ENCODE measurements at places on chromosomes 13 and 19. TPM values are rescaled to one million over a fixed set of nuclear protein-coding genes. Genes with fewer than 3 reads are reported as not detected.

- no peak overlapping the region for H3K4me3 ChIP-seq
- no peaks in the 10 kb centered on the region for H3K27me3 ChIP-seq
- no peak for DNase-seq
- H3K4me1 ChIP-seq, result no peaks in the 10 kb centered on the region
Measured at GRCh38 chr13:69389899-69390298, 717.7 kb upstream of the ATXN8OS start.

Gene IGSF23
- total RNA-seq, result not detected

DNA sequence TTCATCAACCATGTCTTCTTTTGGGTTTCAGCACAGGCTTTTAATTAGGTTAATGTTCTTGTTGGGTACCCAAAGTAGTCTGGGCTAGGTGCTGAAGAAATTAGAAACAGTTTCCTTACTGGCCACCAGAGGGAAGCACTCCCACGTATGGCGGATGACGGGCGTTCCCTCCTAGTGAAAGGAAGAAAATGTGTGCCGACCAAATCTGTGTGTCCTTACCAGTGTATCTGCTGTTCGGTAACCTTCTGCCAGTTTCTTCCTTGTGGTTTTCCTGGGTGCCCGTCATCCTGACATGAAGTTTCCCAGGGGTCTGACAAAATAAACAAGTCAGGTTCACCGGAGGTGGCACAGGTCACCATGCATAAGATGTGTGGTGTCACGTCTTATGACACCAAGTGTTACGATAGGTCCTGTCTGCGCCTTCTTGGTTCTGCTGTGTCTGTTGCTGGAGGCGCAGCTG lies 6.0 kb upstream of the WDR88 start:
- DNase-seq, result peak; percentile 40
- H3K27me3 ChIP-seq, result no peaks in the 10 kb centered on the region
- H3K4me1 ChIP-seq, result peaks cover 9% of the 10 kb centered on the region
- H3K36me3 ChIP-seq, result peaks cover 33% of the 10 kb centered on the region
- H3K27ac ChIP-seq, result no peak overlapping the region
- no peak overlapping the region for H3K4me3 ChIP-seq

GRCh38 chr13:36445278-36445677 lies 13.0 kb downstream of the CCNA1 start:
- peaks cover 8% of the 10 kb centered on the region for H3K4me1 ChIP-seq
- H3K27me3 ChIP-seq, result no peaks in the 10 kb centered on the region
- no peak overlapping the region for H3K4me3 ChIP-seq
- H3K36me3 ChIP-seq, result peaks cover 2% of the 10 kb centered on the region

DNA sequence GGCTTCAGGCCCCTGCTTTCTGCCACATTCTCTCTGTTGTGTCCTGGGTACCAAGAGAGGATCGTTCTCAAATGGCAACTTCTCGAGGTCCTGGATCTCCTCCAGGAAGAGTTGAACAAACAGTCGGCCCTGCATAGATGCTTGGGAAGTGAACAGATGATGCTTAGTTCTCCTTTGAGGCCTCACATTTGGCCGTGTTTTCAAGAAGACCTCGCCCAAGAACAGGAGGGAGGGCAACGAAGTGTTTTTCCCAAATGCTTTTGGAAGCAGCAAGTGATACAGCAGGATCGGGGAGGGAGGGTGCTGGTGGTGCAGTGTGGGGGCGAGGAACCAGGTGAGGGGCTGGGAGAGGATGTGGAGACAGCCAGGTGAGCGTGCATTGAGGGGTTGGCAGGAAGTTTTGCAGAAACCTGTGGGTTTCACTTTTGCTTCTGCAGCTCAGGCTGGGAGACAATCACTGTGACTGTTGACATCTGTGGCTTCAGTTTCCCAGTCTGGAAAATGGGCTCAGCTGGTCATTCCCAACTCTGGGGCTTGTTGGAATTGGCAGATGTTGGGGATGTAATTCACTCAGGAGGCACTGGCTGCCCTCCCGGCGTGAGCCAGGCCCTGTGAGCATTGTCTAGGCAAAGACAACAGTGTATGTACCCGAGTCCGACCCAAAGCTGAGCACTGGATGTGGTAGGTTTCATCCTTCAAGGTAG lies 21.6 kb downstream of the MAST3 start:
- peak; percentile 54 for DNase-seq
- peak overlapping the region; percentile 84 for H3K4me3 ChIP-seq
- H3K4me1 ChIP-seq, result peaks cover 28% of the 10 kb centered on the region
- H3K36me3 ChIP-seq, result peaks cover 13% of the 10 kb centered on the region
- peak overlapping the region; percentile 93 for H3K27ac ChIP-seq

DNA sequence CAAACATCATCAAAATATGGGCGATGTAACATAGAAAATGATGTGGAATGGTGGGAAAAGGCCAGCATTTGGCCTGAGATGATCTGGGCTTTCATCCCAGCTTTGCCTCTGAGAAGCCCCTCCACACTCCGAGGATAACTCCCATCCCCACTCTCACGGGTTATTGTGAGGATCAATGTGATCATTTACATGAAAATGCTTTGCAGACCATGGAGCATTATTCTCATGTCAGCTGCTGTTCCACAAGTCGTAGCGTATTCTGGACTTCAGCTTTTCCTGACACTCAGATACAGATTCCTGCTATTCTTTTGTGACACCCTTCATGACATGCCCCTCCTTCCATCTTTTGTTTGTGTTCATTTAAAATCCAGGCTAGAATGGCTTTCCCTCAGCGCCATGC lies 86.5 kb downstream of the NUFIP1 start:
- peaks cover 5% of the 10 kb centered on the region for H3K27me3 ChIP-seq
- H3K4me3 ChIP-seq, result no peak overlapping the region
- no peak for DNase-seq
- H3K27ac ChIP-seq, result no peak overlapping the region

DNA sequence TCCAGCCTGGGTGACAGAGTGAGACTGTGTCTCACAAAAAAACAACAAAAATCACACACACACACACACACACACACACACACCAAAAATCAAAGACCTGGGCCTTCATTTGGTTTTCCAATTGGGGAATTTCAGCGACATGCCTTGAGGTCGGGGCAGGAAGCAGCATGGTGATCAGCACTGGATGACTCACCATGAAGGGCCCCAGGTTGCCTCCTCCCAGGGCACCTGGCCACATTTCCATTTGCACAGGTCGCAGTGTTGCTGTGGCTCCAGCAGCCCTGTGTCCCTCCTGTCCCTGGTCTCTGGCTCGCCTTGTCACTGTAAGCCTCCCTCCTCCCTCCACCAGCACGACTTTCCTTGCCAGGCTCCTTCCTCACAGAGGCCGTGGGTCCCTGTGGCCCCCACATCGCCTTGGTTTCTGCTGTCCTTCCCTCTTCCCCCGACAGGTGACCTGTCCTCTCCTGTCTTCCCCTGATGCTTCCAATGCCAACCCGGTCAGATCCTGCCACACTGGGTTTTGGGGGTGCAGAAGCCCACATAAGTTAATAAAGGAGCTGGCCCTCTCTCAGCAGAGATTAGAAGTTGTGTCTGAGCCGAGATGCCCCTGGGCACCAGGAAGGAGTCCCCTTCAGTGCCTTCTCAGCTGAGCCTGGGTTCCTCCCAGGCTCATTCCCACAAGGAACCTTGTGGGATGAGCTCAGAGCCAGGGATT lies 66.7 kb downstream of the GPR12 start:
- no peak for DNase-seq
- H3K27me3 ChIP-seq, result peaks cover 2% of the 10 kb centered on the region
- H3K4me3 ChIP-seq, result no peak overlapping the region
- peaks cover 6% of the 10 kb centered on the region for H3K4me1 ChIP-seq
- no peaks in the 10 kb centered on the region for H3K36me3 ChIP-seq
- H3K27ac ChIP-seq, result no peak overlapping the region

DNA sequence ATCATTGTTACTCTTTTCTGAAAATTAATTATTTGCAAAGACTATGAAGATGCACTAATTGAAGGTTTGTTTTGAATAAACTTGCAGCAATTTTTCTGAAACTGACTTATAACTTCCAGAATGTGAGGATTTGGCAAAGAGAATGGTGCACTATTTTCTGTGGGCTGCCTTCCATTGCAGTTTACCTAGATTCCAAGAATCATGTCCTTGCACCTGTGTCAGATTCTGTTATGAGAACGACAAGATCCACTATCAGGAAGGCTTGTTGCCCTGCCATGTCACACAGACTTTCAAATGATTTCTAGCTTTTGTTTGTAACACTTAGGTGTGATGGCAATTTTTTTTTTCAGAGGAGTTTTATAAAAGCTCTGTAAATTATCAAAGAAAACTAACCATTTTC lies 5.6 kb upstream of the SLAIN1 start:
- no peak overlapping the region for H3K4me3 ChIP-seq
- no peak overlapping the region for H3K27ac ChIP-seq
- no peak for DNase-seq
- no peaks in the 10 kb centered on the region for H3K36me3 ChIP-seq
- peaks cover 16% of the 10 kb centered on the region for H3K4me1 ChIP-seq

DNA sequence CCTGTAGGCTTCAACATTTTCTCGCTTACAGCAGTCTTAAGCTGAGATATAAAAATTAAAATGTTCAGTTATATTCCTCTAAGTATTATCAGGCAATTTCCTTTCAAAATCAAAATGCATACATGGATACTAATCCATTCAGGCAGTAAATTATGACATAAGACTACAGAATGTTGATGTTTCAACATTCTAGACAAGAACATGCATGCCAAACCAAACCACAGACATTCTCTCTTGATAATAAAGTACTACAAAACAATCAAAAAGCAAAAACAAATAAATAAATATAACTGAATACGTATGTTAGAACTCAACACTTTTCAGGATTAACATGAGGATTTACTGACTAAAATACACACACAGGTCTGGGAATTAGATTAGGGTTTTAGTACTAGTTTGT lies 7.7 kb downstream of the DIS3 start:
- peaks cover 60% of the 10 kb centered on the region for H3K36me3 ChIP-seq
- DNase-seq, result no peak
- H3K4me3 ChIP-seq, result no peak overlapping the region

Gene EMP3
- total RNA-seq, result 253 TPM

Gene NXNL1
- not detected for total RNA-seq

GRCh38 chr13:72384186-72384823 lies 343.1 kb downstream of the MZT1 start:
- no peak overlapping the region for H3K27ac ChIP-seq
- no peak overlapping the region for H3K4me3 ChIP-seq
- no peaks in the 10 kb centered on the region for H3K4me1 ChIP-seq
- H3K27me3 ChIP-seq, result no peaks in the 10 kb centered on the region
- no peak for DNase-seq

DNA sequence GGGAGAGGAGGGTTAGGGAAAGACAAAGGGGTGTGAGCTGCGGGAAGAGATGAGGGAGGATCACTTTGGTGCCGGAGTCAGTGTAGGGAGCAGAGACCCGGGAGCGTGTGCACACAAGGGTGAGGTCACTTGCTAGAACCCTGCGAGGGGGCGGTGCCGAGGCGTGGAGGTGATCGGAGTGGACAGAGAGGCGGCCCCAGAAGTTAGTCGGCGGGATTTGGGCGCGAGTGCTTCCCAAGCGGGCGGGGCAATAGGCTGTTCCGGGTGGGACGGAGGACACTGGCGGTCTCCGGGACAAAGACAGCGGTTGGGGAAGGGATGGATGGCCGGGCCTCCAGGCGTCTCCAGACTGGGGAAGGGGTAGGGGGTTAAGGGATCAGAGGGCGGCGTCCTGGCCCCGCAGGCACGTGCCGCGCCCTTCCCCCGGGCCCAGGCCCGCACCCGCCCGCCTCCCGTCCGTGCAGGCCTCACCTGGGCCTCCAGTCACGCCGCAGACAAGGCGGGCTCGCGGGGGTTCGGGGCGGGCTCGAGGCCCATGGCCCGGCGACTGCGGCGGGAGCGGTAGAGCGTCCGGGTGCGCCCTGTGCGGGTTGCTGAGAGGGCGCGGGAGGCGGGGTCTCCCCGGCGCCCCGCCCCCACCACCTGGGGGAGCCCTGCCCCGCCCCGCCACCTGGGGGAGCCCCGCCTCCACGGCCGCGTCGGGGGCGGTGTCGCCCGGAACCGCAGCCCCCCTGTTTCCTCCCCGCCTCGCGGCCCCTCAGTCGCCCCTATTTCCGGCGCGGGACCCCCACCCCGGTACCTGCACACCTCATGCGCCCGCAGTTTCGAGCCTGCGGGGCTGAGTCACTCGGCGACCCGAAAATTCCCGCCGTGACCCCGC lies at the start of gene LPAR2:
Gene LPAR2, minus strand, starts transcription at position 600 of the 880 bp plus-strand sequence. CDS start 945 bp downstream, outside the sequence.
- H3K27ac ChIP-seq, result peak within 1 kb of the TSS; percentile 96
- H3K27me3 ChIP-seq, result no peaks in the 10 kb centered on the region
- H3K36me3 ChIP-seq, result peaks cover 28% of the 10 kb centered on the region
- H3K4me3 ChIP-seq, result peak within 1 kb of the TSS; percentile 87
- peaks cover 20% of the 10 kb centered on the region for H3K4me1 ChIP-seq
- DNase-seq, result peak; percentile 57

- no peaks in the 10 kb centered on the region for H3K27me3 ChIP-seq
- peaks cover 51% of the 10 kb centered on the region for H3K4me1 ChIP-seq
- H3K36me3 ChIP-seq, result peaks cover 2% of the 10 kb centered on the region
- no peak for DNase-seq
Measured at GRCh38 chr13:40143559-40143958, 488.1 kb downstream of the COG6 start.

DNA sequence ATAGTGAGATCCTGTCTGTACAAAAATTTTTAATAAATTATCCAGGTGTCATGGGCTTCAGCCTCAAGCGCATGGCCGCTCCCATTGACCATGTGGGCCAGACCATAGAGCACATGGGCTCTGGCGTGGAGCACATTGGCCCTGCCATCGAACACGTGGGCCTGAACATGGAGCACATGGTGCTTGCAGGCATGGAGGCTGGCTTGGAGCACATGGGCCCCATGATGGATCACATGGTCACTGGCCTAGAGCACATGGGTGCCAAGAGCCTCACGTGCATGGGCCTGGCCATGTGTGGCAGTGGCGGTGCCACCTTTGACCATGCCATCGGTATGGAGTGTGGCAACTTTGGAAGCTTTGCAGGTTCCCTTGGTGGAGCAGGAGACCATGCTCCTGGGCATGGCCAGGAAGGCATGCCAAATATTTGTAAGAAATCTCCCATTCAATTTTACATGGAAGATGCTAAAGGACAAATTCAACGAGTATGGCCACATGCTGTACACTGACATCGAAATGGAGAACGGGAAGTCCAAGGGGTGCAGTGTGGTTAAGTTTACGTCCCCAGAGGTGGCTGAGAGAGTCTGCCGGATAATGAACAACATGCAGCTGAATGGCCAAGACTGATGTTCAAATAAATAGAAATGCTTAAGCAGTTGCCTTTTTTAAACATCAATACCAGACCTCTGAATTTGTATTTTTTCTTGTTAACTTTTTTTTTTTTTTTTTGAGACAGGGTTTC lies 21.3 kb upstream of the SLC1A5 start:
- H3K27me3 ChIP-seq, result peaks cover 2% of the 10 kb centered on the region
- H3K4me1 ChIP-seq, result no peaks in the 10 kb centered on the region
- no peak overlapping the region for H3K4me3 ChIP-seq
- no peaks in the 10 kb centered on the region for H3K36me3 ChIP-seq
- DNase-seq, result no peak

GRCh38 chr13:23724196-23724970 lies 154.2 kb downstream of the TNFRSF19 start:
- no peak overlapping the region for H3K4me3 ChIP-seq
- no peaks in the 10 kb centered on the region for H3K4me1 ChIP-seq
- no peak for DNase-seq
- H3K36me3 ChIP-seq, result no peaks in the 10 kb centered on the region
- H3K27ac ChIP-seq, result no peak overlapping the region

- no peak overlapping the region for H3K27ac ChIP-seq
- no peak overlapping the region for H3K4me3 ChIP-seq
- H3K4me1 ChIP-seq, result no peaks in the 10 kb centered on the region
Measured at GRCh38 chr19:20503476-20503875, 62.1 kb downstream of the ZNF737 start.

Gene FAM216B
- total RNA-seq, result not detected
